ENCODE measurements at places on chromosomes 2 and 18. TPM values are rescaled to one million over a fixed set of nuclear protein-coding genes. Genes with fewer than 3 reads are reported as not detected.

ASPRV1 gene
- 1.7 TPM for total RNA-seq

DNA sequence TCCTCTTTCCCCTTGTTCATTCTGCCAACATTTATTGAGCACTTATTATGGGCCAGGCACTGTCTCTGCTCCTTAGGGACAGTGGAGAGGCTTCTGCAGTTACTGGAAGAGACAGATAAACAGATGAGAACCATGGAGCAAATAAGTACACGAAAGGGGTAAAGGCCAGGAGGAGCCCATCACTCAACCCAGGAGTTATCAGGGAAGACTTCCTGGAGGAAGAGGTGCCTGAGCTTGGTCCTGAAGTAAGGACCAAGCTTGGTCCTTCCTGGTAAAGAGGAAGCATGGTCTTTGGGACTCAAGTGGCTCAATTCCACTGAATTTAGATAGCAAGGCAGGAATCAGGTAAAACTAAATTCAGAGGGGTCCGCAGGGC lies 1.7 kb downstream of the ACTG2 start:
- no peak for DNase-seq

GRCh38 chr2:21118302-21118920 lies 5.4 kb upstream of the TDRD15 start:
- no peak for DNase-seq

GRCh38 chr2:51535763-51536162 lies 503.8 kb upstream of the NRXN1 start:
- DNase-seq = no peak

- DNase-seq = no peak
Observed at GRCh38 chr2:47530105-47530760, 127.3 kb downstream of the MSH2 start.

DYSF gene
- total RNA-seq = 15.2 TPM

ACTR1B gene
- total RNA-seq = 67.4 TPM

ATOH8 gene
- total RNA-seq = 21.8 TPM

DNA sequence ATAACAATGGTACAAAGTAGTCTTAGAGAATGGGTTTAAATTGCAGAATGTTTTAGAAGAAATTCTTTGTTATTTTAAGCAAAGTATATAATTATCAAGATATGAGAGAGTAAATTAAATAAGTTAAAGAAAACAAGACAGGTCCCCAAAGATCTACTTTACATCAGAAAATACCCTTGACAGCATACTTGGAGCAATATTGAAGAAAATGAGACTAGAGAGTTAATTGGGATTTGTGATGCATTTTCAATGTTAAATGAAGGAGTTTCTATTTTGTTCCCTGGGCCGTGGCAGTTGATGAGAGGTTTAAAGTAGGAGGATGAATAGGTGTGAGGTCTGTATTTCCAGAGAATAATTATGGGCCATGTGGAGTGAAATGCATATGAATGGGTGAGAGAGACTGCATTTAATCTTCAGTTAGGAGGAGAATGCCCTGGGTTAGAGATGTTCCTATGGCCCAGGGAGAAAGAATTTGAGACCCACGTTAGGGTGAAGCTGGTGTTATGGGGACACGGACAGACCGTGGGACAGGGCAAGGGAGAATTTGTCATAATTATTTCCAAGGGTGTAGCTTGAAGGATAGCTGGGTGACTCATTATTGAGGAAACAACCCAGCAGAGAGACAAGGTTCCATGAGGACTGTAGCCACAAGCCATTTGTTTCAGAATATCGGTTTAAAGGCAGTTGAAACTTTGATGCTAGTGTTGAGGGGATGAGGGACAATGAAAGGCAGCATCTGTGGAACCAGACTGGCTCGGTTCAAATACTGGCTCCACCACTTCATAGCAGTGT lies 22.7 kb downstream of the MGAT5 start:
- DNase-seq = no peak

- no peak for DNase-seq
Observed at GRCh38 chr2:182717416-182717815, 1.4 kb downstream of the DNAJC10 start.

GRCh38 chr2:240255165-240255491 lies 114.7 kb upstream of the OTOS start:
- DNase-seq = no peak
